ENCODE measurements at places on chromosomes 12 and 14.

DNA sequence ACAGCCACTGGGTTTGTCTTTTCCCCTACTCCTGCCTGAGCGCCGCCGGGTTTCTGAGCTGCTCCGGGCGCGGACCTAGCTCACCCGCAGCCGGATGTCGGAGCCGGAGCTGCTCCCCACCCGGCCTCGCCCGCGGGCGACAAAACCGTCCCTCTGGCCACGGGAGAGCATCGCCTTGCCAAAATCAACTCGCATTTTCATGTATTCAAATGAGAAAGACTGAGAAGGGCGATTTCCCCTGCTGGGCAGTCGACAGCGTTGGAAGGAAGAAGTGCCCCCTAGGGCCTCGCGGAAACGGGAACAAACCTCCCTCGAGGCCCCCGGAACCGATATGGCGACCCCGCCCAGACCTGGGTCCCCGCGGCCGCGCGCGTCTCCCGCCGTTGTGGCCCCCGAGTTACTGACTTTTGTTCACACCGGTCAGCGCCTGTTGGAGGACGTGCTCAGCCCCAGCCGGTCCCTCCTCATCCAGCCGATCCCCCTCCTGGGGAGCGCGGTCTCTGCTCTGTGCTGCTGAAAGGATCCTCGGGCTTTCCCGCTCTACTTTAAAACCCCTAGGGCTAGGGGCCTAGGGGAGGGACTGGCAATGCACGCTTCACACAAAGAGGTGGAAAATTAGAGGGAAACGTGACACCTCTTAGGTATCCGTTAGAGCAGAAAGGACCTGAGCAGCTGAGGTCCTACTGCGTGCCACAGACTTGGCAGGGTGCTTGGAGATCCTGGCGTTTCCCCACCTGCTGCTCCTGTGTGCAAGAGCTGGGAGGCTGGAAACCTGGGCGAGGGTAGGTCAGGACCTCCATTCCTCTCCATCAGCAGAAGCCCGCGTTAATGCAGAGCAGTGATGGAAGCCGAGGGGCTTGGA lies 4.3 kb downstream of the TTC6 start:
- DNase-seq, result peak; percentile 74

- no peak for DNase-seq
Measured at GRCh38 chr14:31411218-31411727, 9.1 kb downstream of the HEATR5A start.

DNA sequence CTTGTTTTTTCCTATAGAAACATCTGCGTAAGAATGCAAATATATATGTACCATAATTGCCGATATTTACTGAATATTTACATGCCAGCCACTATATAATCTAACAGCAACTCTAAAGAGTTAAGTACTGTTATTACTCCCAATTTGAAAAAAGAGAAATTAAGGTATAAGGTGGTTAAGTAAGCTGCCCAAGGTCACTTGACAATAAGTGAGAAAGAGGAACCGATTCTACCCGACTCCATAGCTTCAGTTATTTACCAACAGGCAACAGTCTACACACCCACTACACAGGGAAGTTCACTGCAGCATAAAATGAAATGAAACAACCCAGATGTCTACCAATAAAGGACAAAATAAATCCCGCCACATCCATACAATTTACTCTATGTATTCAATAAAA lies 1.1 kb downstream of the MIS18BP1 start:
- no peak for DNase-seq

GRCh38 chr14:61611880-61612630 lies 83.3 kb upstream of the HIF1A start:
- no peak for DNase-seq

- DNase-seq, result no peak
Measured at GRCh38 chr14:79639613-79640012, 571.7 kb downstream of the DIO2 start.

- peak; percentile 30 for DNase-seq
Measured at GRCh38 chr12:10214136-10214894, 1.6 kb downstream of the GABARAPL1 start.

- DNase-seq, result no peak
Measured at GRCh38 chr12:127552838-127553237, 714.1 kb upstream of the TMEM132C start.

DNA sequence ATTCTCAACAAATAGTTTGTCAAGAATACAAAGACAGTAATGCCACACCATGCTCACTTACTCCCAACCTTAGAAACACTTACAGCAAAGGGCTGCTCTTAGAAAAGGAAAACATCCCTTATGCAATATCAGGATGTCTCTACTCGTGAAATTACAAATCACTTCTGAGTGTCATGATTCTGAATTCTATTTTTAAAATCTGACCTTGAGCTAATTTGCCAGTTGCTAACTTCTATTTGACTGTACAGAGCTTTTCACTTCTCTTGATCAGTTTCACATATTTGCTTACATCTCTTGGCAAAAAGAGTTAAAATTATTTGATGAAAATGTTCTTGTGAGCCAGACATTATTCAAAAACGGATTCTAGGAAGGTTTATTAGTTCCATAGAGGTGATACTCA lies 136.7 kb upstream of the SLC35F4 start:
- DNase-seq, result no peak

DNA sequence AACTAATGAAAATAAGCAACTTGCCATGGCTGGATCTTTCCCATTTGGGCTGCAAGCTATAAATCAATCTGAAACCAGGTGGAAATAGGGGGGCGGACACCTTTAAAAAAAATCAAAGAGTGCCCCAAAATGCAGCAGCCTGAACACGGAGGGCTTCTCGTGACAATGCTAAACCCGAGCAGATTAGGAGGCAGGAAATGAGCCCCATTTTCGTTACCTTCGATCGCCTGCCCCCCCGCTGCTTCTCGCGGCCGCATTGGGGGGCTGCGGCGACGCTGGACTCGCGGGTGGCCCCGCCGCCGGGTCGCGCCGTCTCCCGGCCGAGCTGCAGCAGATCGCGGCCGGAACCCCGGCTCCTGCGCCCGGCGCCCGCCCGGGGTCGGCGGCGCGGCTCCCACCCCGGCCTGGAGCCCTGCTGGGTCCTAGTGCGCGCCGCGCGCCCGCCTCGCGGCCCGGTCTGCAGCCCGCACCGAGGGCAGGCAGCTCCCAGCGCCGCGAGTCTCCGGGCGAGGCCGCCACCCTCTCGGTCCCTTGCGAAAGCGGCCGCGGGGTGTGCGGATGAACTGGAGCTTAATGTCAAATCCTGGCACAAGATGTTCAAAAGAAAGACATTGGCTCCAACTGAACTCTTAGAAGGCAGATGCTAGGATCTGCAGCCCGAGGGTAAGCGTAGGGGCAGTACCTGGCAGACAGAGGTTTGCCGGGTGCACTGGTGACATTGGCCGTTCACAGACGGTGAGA lies 201.9 kb upstream of the FOXN3 start:
- DNase-seq, result peak; percentile 82

GRCh38 chr12:68497107-68497506 lies 113.6 kb upstream of the RAP1B start:
- DNase-seq, result no peak

DNA sequence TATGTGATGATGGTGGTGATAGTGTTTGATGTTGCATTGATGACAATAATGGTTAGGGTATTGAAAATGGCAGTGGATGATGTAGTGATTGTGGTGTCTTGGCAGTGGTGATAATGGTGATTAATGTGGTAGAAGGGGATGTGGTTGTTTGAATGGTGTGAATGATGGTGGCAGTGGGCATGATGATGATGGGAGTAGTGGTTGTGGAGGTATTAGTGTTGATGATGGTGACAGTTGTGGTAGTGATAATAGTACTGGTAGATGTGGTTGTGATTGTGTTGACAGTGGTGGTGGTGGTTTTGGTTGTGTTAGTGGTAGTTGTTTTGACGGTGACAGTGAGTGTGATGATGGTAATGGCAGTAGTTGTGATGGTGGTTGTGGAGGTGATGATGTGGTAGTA lies 1049.0 kb downstream of the VRK1 start:
- DNase-seq, result no peak
